ENCODE measurements at places on chromosomes 12 and 14. TPM values are rescaled to one million over a fixed set of nuclear protein-coding genes. Genes with fewer than 3 reads are reported as not detected.

The SLC10A1 gene
- not detected for total RNA-seq

The STYK1 gene
- total RNA-seq = 1.7 TPM

The SNRNP35 gene
- total RNA-seq = 16.0 TPM

The SNRPF gene
- 10.8 TPM for total RNA-seq

The VDR gene
- 5.8 TPM for total RNA-seq

The DPPA3 gene
- not detected for total RNA-seq

The GARIN6 gene
- total RNA-seq = not detected

The SGPP1 gene
- 28.3 TPM for total RNA-seq

The COX8C gene
- total RNA-seq = not detected

The BHLHE41 gene
- total RNA-seq = 4.0 TPM

The CNTN1 gene
- total RNA-seq = not detected
